ENCODE measurements at places on chromosomes 1 and 21.

DNA sequence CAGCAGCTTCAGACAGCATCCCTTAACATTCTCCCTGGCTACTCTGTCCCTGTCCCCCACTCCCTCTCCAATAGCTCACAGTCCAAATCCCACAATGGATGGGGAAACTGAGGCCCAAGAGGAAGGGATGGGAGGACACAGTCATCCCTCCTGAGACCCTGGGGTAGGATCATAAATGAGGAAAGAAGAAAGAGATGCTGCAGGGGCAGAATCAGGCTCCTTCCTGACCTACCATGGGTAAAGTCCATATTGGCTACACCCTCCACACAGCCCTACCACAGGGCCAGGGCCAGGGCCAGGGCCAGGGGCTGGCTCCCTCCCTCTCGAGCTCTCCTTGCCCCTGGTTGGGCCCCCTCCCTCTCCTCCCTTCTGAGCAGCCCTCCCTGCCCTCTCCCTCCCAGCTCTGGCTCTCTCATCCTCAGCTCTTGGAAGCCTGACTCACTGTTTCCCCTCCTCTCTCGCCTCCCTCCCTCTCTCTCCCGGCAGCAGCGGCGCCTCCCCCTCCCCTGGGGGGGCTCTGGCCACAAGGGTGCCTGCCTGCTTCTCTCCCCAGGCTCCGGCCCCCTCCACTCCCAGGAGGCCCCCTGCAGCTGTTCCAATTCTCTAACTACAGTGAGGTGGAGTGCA is 4.9 kb downstream of the AHDC1 start:
- DNase-seq, result peak; percentile 82

- DNase-seq, result peak; percentile 86
These were observed 73.3 kb upstream of the PAXBP1 start for GRCh38 chr21:32844653-32845436.

DNA sequence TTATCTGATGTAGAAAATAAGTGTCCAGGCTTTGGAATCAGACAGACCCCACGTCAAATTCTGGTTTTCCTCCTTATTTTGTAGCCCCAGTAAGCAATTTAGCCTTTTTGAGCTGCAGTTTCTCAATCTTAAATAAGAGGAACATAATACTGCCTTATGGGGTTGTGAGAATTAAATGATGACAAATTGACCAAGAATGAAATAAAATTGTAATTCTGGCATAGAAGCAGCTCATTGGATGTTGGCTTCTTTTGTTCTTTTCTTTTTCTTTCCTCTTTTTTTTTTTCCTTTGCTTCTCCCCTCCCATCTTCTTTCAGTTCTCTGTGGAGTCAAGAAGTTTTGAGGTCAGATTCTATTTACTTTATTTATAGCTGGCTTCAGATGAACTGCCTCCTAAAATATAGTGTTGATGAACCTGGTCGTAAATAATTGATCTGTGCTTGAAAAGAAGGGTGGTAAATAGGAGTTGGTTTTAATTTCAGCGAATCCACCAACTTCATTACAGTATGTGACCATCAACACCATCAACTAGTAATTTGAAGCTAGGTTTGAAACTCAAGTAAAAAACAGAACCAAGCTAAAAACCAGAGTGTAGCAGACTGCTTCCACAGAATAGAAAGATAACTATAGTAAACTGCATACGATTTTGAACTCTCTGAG is 81.1 kb downstream of the CACHD1 start:
- DNase-seq, result no peak

GRCh38 chr1:21302747-21303715 is 12.8 kb upstream of the ECE1 start:
- peak; percentile 81 for DNase-seq

- DNase-seq, result no peak
These were observed 145.6 kb downstream of the ZBTB18 start for GRCh38 chr1:244196571-244197285.

- DNase-seq, result no peak
These were observed 139.0 kb upstream of the NGF start for GRCh38 chr1:115477071-115477470.

GRCh38 chr1:166053395-166053794 is 113.4 kb downstream of the FAM78B start:
- DNase-seq, result no peak

DNA sequence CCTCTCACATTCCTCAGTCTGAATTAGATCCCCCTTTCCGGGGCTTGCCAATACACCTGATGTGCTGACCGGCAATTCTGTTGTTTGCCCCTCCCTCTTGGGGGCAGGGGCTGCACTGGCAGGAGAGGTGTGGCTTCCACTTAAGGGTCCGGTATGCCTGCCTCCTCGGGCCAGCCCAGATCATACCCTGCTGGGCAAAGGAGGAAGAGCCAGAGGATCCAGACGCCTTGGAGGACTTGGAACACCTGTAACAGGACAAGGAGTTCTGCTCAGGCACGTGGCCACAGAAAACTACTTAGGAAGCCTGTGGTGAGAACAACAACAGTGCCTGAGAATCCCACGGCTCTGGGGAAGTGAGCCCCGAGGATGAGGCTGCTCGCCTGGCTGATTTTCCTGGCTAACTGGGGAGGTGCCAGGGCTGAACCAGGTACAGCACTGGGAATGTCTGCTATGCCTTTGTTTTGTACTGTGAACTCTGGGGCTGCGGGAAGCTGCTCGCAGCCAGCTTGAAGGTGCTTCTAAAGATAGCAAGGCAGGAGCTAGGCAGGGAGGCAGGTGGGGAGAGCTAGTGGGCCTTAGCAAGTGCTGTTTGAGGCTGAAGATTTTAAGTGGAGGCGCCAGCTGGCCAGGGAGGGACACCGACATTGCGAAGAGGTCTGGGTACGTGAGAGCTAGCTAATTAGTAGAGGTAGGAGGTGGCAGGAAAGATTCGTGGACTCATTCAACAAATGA is at the start of gene SMPDL3B:
Gene SMPDL3B (plus strand): TSS at position 183 of the 732 bp plus-strand sequence. CDS start 184 bp downstream, at position 367.
- DNase-seq, result no peak

Data from AG08395 (cell line).